Central memory CD8-positive, alpha-beta T cell (primary cell): ENCODE measurements at places on chromosomes 2 and 18.

DNA sequence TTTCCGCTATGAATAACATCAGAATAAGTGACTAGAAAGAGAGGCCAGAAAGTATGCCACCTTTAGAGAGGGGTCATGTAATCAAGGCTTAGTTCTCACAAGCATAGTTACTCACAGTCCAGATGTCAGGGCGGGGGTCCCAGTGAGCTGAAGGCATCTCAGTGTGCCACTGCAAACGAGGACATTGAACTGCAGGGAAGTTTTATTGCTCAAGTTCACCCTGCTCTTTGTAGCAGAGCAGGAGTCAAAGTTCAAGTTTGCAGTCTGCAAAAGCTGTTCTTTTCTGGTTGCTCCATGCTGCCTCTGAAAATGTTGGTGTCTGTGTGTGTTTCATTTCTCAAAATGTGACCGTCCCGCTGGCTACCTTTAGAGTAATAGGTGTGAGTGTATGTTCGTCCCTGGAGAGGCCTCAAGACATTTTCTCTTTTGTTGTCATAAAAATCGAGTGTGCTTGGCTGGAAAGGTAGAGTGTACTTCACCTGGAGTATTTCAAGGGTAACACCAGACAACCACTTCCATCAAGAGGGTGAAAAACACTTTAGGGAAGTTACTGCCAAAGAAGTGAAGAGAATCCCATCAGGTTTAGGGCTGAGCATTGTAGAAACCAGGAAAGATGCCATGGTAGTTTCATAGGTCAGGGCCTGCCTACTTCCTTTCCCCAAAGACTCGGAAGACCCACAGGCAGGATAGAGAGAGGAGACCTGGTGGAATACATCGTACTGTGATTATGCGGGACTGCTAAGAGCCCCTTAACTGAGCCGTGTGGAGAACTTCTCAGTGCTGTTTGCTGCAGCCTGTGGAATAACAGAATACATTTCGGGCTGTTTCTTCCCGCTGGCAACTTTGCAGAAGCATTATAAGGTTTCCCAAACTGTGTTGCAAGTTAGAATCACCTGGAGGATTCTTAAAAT is 89.9 kb downstream of the LYPD6 start:
- DNase-seq = no peak

DNA sequence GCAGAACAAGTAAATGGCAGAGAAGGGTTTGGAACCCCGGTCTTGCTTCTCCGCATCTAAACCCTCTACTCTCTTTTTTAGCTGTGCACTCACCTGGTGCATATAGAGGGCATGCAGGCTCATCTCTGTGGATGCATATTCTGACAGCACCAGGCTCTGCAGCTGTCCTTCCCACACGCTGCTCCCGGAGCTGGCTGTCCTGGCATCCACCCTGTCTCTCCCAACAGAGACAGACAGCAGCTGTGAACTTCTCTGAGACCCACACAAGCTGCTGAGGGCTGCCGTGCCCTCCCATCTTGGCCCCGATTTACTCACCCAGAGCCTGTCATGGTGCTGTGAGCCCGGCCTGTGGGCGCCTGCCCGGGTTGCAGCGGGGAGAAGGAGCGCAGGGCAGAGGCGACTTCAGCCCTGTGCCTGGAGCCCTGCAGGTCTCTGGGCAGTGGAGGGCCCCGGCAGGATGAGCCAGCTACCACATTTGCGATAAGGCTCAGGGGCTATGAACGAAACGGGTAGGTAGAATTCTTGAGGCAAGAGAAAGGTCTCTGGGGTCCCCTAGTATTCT is 3.3 kb upstream of the ABCB6 start:
- no peak for DNase-seq

DNA sequence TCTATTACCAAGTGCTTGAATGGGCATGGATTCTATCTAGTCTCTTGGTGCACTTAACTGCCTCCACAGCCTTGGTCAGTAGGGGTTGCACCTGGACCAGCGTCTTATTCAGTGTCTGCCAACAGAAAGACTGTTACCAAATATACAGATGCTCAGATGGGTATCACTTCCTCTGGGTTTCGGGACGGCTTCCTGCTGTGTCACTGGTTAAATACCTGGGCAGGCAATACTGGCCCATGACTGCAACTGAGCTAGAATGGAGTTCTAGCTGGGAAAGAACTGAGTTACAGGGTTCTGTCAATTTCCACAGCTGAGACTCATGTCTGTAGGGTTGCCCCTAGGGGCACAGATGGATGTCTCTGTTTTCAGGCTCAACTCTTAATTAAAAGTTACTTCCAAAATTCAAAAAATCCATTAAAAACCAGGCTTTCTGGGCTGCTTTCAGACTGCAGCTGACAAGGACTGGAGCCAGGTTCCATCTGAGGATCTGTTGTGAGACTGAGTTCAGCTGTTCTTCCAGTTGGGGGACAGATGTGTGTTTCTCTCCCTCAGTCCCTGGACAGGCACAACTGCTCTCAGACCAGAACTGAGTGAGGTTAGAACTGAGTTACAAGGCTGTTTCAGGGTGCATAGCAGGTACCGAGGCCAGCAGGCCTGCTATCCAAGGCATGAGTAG is 789.6 kb upstream of the SLC8A1 start:
- DNase-seq = no peak

DNA sequence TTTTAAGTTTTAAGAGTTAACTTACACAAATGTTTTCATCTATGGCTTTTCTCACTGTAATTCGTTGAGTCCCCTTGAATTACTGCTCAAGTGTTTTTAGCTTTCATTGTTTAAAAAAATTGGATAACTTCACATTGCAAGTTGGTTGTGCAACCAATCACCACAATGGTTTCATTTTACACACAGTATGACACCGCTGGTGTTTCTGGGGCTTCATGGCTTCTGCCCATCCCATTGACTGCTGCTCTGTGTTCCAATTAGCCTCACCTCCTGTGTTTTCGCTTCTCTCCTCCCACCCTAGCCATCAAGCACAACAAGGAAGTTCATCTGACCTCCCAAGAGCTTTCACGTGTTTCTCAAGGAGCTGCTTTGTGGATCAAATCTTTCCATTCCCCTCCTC is 199.1 kb upstream of the CHAC2 start:
- DNase-seq = no peak

- no peak for DNase-seq
These were observed 13.4 kb downstream of the ITGA6 start for GRCh38 chr2:172440795-172441194.

DNA sequence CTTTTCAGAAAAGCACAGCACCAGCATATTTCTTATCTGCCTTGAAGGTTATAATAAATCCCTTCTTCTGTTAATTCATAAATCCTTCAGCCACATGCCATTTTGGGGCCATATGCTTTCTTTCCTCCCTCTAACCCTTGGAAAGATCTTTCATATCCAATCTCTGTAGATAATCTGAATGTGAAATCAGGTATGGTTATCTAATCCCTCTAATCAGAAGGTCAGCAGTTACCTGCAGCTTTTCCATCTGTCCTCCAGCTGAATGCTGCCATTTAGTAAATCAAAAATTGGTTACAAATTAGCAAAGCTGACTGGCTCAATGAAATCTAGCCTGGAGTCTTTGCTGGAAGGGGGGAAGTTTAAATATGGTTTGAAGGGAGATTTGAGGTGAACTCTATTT is 230.5 kb downstream of the PIK3C3 start:
- DNase-seq = no peak

- DNase-seq = no peak
These were observed 374.2 kb upstream of the MAP2 start for GRCh38 chr2:209049608-209050007.

GRCh38 chr2:228771315-228771714 is 499.8 kb downstream of the PID1 start:
- no peak for DNase-seq

- no peak for DNase-seq
These were observed 258.9 kb downstream of the NAPG start for GRCh38 chr18:10784596-10785202.
